IPS DF 6.9 (cell line): ENCODE measurements at places on chromosomes 1 and 21.
A peak's percentile ranks its signal among the peaks of the same experiment; 100 is the strongest.

- no peak overlapping the region for H3K27ac ChIP-seq
- no peak for DNase-seq
- no peaks in the 10 kb centered on the region for H3K36me3 ChIP-seq
Measured at GRCh38 chr1:9121496-9122409, 7.1 kb downstream of the GPR157 start.

DNA sequence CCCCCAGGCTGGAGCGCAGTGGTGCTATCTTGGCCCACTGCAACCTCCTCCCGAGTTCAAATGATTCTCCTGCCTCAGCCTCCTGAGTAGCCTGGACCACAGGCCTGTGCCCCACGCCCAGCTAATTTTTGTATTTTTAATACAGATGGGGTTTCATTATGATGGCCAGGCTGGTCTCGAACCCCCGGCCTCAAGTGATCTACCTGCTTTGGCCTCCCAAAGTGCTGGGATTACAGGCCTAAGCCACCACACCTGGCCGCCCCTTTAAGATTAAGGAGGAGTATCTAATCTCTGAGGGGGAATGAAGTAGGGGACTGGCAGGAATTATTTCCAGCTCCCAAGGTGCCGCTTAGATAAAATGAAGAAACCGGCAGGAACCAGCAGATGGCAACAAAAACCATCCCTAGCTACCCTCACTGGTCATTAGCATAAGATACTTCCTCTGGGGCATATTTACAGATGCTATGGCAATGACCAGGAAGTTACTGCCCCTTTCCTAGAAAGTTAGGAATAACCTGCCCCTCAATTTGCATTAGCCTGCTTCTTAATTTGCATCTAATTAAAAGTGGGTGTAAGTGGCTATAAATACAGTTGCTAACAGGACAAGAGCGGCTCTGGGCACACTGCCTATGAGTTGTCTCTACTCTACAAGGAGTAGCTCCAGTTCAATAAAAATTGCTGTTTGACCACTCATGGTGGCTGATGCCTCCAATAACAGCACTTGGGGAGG, 7.1 kb upstream of the NSUN4 start:
- no peaks in the 10 kb centered on the region for H3K27me3 ChIP-seq
- H3K27ac ChIP-seq = no peak overlapping the region
- DNase-seq = no peak
- no peaks in the 10 kb centered on the region for H3K36me3 ChIP-seq
- no peak overlapping the region for H3K4me3 ChIP-seq

- H3K27me3 ChIP-seq = no peaks in the 10 kb centered on the region
- no peak overlapping the region for H3K4me3 ChIP-seq
- H3K4me1 ChIP-seq = no peaks in the 10 kb centered on the region
- no peaks in the 10 kb centered on the region for H3K36me3 ChIP-seq
- H3K27ac ChIP-seq = no peak overlapping the region
- DNase-seq = no peak
Measured at GRCh38 chr21:26790296-26790695, 54.9 kb downstream of the ADAMTS1 start.

GRCh38 chr1:42282024-42282579, 52.9 kb downstream of the FOXJ3 start:
- no peak overlapping the region for H3K27ac ChIP-seq
- no peaks in the 10 kb centered on the region for H3K36me3 ChIP-seq
- no peak for DNase-seq
- no peaks in the 10 kb centered on the region for H3K27me3 ChIP-seq
- H3K4me3 ChIP-seq = no peak overlapping the region

GRCh38 chr1:175207971-175208370, 15.4 kb upstream of the KIAA0040 start:
- H3K27me3 ChIP-seq = no peaks in the 10 kb centered on the region
- no peaks in the 10 kb centered on the region for H3K4me1 ChIP-seq
- no peak overlapping the region for H3K27ac ChIP-seq
- no peak overlapping the region for H3K4me3 ChIP-seq

DNA sequence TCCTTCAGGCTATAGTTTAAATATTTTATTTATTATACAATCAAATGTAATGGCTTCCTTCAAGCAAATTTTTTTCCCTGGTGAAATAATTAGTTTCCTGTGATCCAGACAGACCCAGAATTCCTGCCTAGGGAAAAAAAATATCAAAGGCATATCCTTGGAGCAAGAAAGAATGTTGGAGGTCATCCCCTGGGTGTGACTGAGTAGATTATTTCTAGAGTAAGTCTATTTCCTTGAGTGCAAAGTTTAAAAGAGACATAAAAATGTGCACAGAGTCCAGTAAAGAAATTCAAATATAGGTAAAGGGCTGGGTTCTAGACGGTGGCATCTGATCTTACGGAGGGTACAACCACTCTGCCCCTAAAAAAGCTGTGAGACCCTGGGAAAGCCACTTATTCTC, 32.2 kb upstream of the SAMD13 start:
- H3K4me1 ChIP-seq = peaks cover 3% of the 10 kb centered on the region; the same call in 1 of the 2 replicates
- no peaks in the 10 kb centered on the region for H3K36me3 ChIP-seq
- DNase-seq = no peak
- H3K4me3 ChIP-seq = no peak overlapping the region
- no peaks in the 10 kb centered on the region for H3K27me3 ChIP-seq
- H3K27ac ChIP-seq = no peak overlapping the region

- no peak overlapping the region for H3K4me3 ChIP-seq
- peaks cover 38% of the 10 kb centered on the region for H3K36me3 ChIP-seq
- H3K4me1 ChIP-seq = peaks cover 8% of the 10 kb centered on the region
- H3K27ac ChIP-seq = no peak overlapping the region
Measured at GRCh38 chr1:112697781-112698201, 9.1 kb downstream of the RHOC start.

- H3K36me3 ChIP-seq = no peaks in the 10 kb centered on the region
- H3K27ac ChIP-seq = no peak overlapping the region
- no peak for DNase-seq
- no peaks in the 10 kb centered on the region for H3K4me1 ChIP-seq
- no peak overlapping the region for H3K4me3 ChIP-seq
- H3K27me3 ChIP-seq = no peaks in the 10 kb centered on the region; the same call in 1 of the 2 replicates
Measured at GRCh38 chr1:161803181-161803580, 37.1 kb downstream of the ATF6 start.

- no peak overlapping the region for H3K27ac ChIP-seq
- no peak for DNase-seq
- H3K4me1 ChIP-seq = no peaks in the 10 kb centered on the region
- no peak overlapping the region for H3K4me3 ChIP-seq
Measured at GRCh38 chr1:25737130-25737529, 62.9 kb upstream of the SELENON start.

DNA sequence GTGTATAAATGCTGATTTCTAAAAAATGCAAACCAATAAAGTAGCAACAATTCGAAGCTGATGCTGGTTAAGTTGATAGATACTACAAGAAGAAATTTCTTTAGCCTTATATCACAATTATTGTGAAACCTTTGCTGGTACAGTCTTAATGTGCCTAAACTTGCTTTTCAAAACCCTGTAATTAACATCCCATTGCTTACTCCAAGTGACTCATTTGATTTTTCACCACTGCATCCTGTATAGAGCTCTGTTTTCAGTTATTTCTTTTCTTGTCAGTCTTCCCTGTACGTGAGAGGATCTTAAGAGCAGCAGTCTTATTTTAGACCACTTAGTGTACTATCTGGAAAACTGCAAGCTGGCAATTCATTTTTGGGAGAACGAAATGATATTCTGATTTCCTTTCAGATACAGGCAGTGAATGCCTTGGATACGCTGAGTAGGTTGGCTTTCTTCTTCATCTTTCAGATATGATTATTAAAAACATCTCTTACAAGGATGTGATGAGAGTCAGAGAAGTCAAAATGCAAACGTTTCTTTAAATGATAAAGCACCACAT, 210.3 kb downstream of the KCTD3 start:
- no peaks in the 10 kb centered on the region for H3K27me3 ChIP-seq
- H3K36me3 ChIP-seq = no peaks in the 10 kb centered on the region
- no peak overlapping the region for H3K4me3 ChIP-seq
- no peak overlapping the region for H3K27ac ChIP-seq
- H3K4me1 ChIP-seq = no peaks in the 10 kb centered on the region

DNA sequence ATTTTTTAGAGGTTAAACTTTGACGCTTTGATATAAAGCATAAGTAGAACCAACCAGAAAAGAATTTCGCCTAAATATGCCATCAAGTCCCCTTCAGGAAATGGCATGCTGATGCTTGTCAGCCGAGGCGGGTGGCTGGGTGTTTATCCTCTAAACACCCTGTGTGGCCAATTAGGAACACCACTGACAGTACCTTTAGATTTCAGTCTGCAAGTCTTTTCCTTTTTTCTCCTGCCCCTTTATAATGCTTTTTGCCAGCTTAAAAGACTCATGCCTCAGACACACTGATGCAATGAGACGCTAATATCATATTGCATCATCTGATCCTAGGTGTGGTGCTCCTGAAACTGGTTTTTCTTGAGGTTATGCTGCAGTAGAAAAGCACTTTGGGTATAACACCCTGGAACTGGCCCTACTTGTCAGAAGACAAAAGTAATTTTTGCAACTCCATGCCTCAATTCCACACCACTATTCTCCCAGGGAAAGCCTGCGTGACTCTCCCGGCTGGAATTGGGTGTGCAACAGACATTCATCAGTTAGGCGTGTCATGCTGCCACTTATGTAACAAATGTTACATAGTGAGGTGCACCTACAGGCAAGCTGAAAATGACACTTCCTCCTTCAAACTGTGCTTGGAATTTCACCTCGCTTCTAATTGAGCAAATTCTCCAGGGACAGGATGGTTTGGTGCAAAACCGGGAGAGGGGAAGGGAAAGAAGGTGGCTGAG, 2.0 kb upstream of the RCC2 start:
- no peak overlapping the region for H3K27ac ChIP-seq
- peaks cover 7% of the 10 kb centered on the region; the same call in 1 of the 2 replicates for H3K27me3 ChIP-seq
- no peak for DNase-seq

DNA sequence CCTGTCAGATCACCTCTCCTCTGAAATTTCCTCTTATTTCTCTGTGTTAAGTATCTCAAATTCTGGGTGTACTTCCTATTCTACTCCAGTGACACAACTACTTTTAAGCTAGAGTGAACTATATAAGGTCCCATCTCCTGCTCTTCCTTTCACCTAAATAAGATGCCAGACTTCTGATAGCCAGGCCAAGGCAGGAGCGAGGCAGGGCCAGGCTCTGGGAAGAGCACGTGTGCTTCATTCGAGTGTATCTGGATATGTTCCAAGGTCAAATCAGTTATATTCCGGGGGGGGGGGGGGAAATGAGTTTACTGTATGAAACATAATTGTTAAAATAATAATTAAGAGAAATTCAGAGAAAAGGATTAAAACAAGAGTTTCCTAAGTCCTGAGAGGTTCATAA, 60.1 kb downstream of the LRRC71 start:
- peaks cover 5% of the 10 kb centered on the region; the same call in 1 of the 2 replicates for H3K36me3 ChIP-seq
- H3K27me3 ChIP-seq = no peaks in the 10 kb centered on the region
- no peak overlapping the region for H3K27ac ChIP-seq
- H3K4me1 ChIP-seq = no peaks in the 10 kb centered on the region
- no peak overlapping the region for H3K4me3 ChIP-seq
- DNase-seq = no peak

- no peak overlapping the region for H3K4me3 ChIP-seq
- peaks cover 75% of the 10 kb centered on the region for H3K27me3 ChIP-seq
- no peaks in the 10 kb centered on the region for H3K36me3 ChIP-seq
- H3K27ac ChIP-seq = no peak overlapping the region
- H3K4me1 ChIP-seq = peaks cover 4% of the 10 kb centered on the region; the same call in 1 of the 2 replicates
- no peak for DNase-seq
Measured at GRCh38 chr1:75132812-75133619, 1.2 kb upstream of the LHX8 start.

- DNase-seq = no peak
- H3K4me3 ChIP-seq = no peak overlapping the region; the same call in 1 of the 2 replicates
- no peaks in the 10 kb centered on the region; the same call in 1 of the 2 replicates for H3K4me1 ChIP-seq
- no peaks in the 10 kb centered on the region for H3K36me3 ChIP-seq
- no peaks in the 10 kb centered on the region for H3K27me3 ChIP-seq
Measured at GRCh38 chr21:34228792-34229191, 135.0 kb upstream of the KCNE2 start.

GRCh38 chr1:212635141-212635631, 26.6 kb downstream of the ATF3 start:
- 0 out of 2 replicates have a peak, but pooled peaks cover under 1% of the 10 kb centered on the region for H3K4me1 ChIP-seq
- no peaks in the 10 kb centered on the region for H3K27me3 ChIP-seq
- no peak for DNase-seq
- H3K4me3 ChIP-seq = no peak overlapping the region

DNA sequence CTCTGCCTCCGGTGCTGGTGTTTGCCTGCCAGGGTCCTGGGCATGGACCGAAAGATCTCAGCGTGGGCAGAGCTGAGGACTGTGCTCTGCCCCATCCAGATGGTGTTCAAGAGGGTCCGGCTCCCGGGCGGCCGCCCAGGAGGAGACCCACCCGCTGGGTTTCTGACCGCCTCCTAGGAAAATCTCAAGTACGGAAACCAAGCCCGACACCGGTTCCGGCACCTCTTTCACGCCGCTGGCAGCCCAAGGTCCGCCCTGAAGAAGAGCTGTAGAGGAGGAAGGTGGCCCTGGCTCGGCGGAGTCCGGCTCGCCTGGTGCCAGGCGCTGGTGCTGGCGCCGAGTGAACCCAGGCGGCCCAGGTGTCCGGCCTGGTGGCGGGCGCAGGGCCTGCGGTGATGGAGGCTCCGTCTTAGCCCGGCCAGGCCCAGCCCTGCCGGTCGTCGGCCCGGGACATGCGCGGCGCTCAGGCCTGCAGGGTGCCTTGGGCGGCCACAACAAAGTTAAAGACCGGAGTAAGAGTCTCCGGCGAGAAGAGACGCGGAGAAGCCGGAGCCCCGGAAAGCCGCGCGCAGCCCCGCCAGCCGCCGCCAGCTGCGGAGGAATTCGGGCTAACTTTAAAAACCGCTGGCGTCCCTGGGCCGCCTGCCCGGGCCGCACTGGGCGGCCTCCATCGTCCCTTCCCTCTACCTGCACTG, 1.5 kb downstream of the GRIK3 start:
- DNase-seq = no peak
- peaks cover 17% of the 10 kb centered on the region for H3K4me1 ChIP-seq
- H3K27ac ChIP-seq = no peak overlapping the region
- no peaks in the 10 kb centered on the region for H3K36me3 ChIP-seq
- H3K4me3 ChIP-seq = peak overlapping the region; percentile 50; the same call in 1 of the 2 replicates

- H3K4me1 ChIP-seq = no peaks in the 10 kb centered on the region
- H3K4me3 ChIP-seq = no peak overlapping the region
- H3K27me3 ChIP-seq = no peaks in the 10 kb centered on the region
- no peak overlapping the region for H3K27ac ChIP-seq
- H3K36me3 ChIP-seq = no peaks in the 10 kb centered on the region
Measured at GRCh38 chr1:24606621-24607020, 36.5 kb upstream of the SRRM1 start.

DNA sequence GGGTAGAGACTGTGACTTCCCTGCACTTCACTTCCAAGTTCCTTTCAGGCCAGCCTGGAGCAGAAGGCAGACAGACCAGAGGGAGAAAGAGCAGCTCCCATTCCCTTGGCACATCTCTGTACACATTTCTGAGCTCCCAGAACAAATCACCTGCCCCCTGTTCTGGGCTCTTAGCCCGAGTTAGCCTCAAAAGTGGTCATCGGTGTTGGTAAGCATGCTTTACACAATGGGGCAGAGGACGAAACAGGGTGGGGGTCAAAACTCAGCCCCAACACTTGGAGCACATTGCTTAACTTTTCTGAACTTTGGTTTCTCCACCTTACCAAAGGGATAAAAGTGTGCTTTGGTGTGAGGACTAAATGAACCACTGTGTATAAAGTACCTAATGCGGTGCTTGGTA, 98.7 kb downstream of the DAB1 start:
- no peaks in the 10 kb centered on the region for H3K36me3 ChIP-seq
- H3K4me3 ChIP-seq = no peak overlapping the region
- H3K27ac ChIP-seq = no peak overlapping the region
- no peaks in the 10 kb centered on the region for H3K27me3 ChIP-seq

- DNase-seq = no peak
- H3K27me3 ChIP-seq = no peaks in the 10 kb centered on the region
- H3K4me3 ChIP-seq = no peak overlapping the region
- H3K36me3 ChIP-seq = no peaks in the 10 kb centered on the region
- H3K27ac ChIP-seq = no peak overlapping the region
Measured at GRCh38 chr1:197306381-197307062, 38.5 kb downstream of the CRB1 start.
